Foreskin melanocyte (primary cell): ENCODE measurements at places on chromosomes 3 and 15.

GRCh38 chr3:131142580-131142979, 115.9 kb downstream of the NEK11 start:
- DNase-seq = peak; percentile 1

DNA sequence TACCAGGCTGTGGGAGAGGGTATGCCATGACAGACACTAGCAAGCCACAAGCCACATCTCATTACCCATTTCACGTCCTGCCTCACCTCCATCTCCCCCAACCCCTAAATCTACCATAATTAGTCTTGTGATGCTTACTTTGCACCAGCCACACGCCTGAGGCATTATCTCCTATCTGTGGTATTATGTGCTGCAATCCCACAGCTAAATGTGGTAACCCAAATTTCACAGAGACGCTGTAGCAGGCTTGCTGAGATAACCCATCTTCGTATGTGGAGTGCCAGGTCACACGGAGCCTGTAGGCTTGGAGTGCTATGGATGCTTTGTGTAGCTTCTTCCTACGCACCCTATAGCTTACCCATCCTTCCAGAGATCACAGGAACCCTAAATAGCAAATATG, 256.7 kb upstream of the KCNH8 start:
- no peak for DNase-seq

- no peak for DNase-seq
These were observed 237.7 kb upstream of the WNT5A start for GRCh38 chr3:55724821-55725220.

DNA sequence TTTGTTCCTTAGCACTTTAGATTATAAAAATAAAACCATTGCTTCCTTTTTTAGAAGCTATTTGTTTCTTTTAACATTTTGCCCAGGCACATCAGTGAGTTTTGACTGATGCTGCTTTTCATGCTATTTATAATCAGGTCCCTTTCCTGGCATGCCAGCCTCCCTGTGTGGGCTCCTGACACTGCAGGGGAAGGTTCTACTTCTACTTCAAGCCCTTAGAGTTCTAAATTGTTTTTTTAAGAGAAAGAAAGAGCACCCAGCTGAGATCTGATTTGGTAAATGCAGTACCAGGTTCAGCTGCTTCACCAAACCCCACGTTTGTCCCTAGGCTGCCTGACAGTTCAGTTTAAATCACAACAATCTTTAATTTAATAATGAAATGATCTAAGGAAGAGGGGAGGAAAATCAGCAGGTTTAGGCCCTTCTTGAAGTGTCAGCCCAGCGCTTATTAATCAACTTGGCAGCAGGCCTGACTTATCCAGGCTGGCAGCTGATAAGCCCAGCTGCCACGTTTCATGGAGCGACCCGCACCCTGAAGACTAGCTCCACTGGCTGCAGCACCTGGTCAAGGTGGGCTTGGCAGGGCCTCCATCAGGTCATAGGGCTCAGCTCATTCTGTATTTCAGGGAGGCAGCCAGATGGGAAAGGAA, 29.0 kb downstream of the HGD start:
- DNase-seq = no peak

DNA sequence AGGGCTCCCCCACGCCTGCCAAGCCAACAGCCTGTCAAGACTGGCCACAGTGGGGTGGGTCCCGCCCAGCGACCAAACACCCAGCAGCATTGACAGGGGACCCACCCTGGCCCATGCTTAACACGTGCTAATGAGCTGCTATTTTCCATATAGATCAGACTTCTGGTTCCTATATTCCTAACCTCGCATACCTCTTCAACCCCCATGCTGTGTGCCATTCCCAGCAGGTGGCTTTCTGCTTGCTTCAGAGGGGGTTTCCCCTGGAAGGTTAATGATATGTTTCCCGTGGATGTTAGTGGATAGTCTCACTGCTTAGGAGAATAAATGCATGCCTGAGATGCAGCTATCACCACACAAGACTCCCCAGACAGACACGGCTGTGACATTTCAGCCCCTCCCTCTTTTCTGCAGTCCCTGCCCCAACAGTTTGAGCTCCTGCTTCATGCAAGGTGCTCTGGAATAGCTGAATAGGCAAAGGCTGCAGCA, 37.9 kb upstream of the MGLL start:
- no peak for DNase-seq

GRCh38 chr15:35963326-35963725, 417.4 kb upstream of the DPH6 start:
- DNase-seq = no peak

DNA sequence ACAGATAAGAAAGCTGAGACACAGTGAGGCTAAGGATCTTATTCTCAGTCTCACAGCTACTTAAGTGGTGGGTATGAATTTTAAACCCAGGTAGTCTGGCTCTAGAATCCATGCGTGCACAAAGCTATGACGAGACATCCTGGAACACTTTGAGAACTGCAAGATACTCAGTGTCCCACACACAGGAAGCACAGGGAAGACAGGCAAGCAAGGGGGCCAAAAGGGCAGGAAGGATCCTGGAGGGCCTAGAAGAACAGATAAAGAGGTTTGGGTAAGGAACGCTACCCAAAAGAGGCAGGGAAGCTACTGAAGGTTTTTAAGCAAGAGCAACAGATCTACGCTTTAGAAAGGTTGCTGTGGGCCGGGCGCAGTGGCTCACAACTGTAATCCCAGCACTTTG, 99.1 kb upstream of the HES1 start:
- no peak for DNase-seq

DNA sequence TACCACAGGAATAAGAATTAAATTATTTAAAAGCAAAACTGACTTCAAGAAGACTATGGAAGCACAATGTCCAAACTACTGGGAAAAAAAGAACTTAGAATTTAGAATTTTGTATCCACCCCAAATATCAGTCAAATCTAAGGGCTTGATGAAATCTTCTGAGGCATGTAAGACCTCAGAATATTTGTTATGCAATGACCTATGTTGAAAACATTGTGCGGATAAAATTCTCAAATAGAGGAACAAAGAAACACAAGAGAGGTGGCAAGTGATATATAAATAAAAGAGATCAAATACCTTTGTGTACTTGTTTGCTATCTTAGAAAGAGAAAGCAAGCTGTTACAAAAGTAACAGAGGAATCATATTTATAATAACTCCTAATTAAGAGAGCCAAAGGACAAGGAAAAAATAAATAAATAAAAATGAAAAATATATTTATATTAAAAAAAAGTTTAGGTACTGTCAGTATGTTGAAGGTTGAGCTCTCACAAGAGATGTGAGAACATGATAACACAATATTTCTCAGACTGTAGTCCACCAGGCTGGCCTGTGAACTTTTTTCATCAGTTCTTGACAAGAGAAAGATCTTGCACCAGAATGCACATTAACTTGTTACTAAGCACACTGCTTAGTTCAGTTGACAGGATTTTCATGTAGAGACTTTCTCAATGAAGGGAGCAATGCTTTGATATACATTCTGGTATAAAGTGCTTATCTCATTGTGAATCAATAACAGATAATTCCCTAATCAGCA, 50.0 kb downstream of the CPA3 start:
- no peak for DNase-seq

- DNase-seq = no peak
These were observed 437.3 kb downstream of the TBL1XR1 start for GRCh38 chr3:176759815-176760506.

- no peak for DNase-seq
These were observed 135.2 kb upstream of the BCL6 start for GRCh38 chr3:187880441-187880840.

GRCh38 chr3:26752466-26752865, 129.9 kb downstream of the LRRC3B start:
- no peak for DNase-seq

- DNase-seq = no peak
These were observed 31.3 kb upstream of the PSTPIP1 start for GRCh38 chr15:76963596-76963995.

- DNase-seq = no peak
These were observed 107.4 kb downstream of the GLDN start for GRCh38 chr15:51448622-51449399.

DNA sequence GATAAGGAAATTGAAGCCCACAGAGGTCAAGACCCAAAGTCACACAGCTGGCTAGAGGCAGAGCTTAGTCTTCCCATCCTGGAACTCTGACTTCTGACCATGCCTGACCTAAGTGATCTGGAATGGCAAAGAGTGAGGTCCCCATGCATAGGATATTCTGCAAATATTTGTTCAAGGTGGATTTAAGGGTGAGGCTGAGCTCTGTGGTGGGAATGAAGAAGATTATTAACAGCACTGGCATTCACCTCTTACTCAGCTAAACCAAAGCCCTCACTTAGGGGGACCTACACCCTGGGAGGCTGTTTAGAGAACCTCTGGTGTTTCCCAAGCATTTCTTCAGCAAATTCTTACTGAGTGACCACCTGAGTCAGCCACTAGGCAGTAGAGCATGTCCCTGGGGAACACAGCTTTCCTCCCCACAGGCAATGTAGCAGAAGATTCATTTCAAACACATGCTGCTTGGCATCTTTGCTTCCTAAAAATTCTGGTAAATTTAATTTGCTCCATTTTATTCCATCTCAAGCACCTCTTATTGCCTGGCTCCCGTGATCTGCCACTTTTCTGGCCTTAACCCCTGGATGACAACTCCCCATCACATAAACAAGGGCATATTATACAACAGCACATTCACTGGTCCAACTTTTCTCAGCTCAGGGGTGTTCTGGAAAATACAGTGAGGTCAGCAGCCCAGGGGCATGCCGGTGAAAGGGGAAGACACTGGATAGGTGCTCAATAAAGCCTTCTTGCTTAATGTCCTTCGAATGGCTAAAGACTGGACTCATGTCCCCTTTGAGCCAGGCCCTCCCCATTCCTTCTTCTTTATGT, 176.0 kb downstream of the ABHD5 start:
- no peak for DNase-seq

- DNase-seq = no peak
These were observed 38.1 kb downstream of the MUC20 start for GRCh38 chr3:195758721-195759353.

GRCh38 chr15:101264011-101264410, 12.2 kb upstream of the CHSY1 start:
- DNase-seq = no peak

DNA sequence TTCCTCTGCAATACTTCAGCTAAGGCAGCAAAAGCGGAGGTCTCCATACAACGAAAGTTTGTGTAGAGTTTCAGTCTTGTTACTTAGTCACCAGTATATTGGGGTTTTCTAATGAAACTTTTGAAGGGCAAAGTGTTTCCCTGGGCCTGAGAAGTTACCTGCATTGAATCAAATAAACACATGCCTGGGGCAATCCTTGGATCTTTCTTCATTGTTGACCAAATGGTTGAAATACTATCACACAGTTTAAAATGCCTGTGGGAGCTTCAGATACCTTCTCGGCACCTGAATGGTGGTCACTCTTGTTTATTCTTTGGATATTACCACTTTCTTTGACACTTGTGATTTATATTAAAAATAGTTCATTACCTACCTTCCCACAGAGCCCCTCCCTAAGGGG, 988 bp upstream of the CHSY1 start:
- DNase-seq = no peak

GRCh38 chr3:154758109-154758868, 321.8 kb upstream of the MME start:
- peak; percentile 19 for DNase-seq

DNA sequence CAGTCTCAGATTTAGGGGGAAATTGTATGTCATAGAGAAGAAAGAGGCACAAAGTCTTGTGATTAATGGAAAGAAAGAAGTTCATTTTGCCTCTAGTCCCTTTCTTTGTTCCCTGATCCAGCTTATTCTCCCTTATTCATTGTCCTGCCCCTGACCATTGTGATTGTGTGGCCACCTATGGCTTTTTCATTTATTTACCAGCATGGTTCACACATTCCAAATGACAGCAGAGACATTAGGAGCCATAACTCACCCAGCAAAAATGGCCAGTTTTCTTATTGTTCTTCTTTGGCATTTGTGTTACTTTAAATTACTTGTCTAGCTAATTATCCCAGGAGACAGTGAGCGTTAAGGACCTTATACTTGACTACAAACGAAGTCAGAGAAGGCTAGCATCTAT, 36.3 kb upstream of the SGO1 start:
- DNase-seq = no peak

DNA sequence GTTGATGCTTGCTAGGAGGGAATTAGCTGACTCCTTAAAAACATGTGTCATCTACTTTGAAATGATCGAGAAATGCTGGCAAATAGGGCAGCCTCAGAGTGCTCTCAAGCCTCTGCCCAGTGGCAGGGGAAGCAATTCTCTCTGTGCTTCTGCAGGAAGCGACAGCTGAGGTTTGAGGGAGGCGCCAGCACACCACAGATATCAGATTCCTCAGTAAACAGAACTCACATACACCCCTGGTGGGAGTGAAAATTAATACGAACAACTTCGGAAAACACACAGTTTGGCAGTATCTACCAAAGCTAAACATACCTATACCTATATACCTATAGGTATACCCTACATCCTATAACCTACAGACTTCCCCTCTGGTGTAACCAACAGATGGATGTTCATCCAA, 61.3 kb downstream of the NSMCE3 start:
- DNase-seq = no peak

DNA sequence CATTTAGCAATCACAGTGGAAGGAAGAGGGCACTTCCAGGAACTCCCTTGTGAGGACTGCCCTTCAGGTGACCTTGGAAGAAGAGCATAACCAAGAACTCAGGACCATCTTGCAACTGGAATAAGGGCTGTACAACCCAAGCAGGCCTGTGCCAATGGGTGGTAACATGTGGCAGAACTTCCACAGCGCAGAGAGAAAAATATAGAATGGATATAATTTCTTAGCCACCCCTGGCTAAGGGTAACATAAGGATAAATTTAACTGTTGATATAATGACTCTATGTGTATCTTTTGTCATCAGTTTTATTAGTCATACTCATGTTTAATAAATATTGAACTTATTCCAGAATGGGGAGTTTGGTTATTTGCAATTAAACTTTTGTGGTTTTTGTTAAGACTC, 13.4 kb upstream of the MFSD1 start:
- no peak for DNase-seq

DNA sequence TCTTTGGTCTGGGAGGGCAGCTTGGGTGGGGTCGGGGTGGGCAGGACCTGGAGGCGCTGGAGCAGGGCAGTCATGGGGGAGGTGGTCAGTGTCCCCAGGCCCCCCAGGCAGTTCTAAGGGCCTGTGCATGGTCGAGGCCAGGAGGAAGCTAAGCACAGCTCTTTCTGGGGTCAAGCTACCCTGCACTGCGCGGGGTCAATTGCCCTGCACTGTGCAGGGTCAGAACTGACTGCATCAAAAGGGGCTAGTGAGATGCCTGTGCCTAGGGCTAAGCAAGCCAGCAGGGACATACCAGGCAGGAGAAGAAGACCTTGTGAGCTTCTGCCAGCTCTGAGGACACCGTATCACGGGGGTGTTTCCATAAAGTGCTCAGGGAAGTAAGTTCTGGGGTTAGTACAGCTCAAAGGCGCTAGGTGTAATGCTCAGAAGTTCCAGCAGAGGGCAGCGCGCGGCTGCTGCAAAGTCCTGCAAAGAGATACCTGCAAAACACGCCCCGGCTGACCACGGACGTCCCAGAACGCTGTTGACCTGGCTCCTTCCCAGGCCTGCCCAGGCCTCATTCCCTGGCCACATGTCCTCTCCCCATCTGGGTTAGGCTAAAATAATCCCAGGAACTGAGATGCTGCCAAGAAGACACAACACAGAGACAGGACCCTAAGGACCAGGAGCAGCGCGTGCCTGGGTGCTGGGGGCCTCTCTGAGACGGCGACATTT, 18.8 kb upstream of the IQSEC1 start:
- peak; percentile 35 for DNase-seq
